ENCODE measurements at places on chromosomes 1 and 21.

- DNase-seq: no peak
- no peaks in the 10 kb centered on the region for H3K27me3 ChIP-seq
- no peak overlapping the region for H3K4me3 ChIP-seq
- H3K36me3 ChIP-seq: no peaks in the 10 kb centered on the region
These were observed 90.4 kb upstream of the DPH5 start for GRCh38 chr1:101116006-101116405.

- H3K27me3 ChIP-seq: no peaks in the 10 kb centered on the region
- no peak for DNase-seq
- no peaks in the 10 kb centered on the region for H3K4me1 ChIP-seq
- H3K36me3 ChIP-seq: no peaks in the 10 kb centered on the region
These were observed 6.1 kb upstream of the NTPCR start for GRCh38 chr1:232944347-232944746.

DNA sequence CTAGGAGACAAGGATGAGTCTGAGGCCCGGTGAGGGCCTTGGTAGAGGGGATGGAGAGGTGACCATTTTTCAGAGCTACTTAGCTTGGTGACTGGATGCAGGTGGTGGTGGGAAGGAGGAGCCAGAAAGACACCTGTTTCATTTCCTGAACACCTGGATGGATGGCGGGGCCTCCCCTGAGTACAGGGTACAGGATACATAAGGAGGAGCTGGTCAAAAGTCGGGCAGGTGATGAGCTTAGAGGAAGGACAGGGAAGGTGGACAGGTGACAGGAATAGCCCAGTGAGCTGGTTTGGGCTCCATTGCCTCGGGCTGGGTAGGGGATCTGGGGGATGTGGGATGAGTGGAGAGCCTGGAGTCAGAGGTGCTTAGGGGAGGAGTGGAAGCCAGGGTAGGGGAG is 6.3 kb downstream of the FAAH start:
- no peaks in the 10 kb centered on the region for H3K36me3 ChIP-seq
- peaks cover 28% of the 10 kb centered on the region for H3K4me1 ChIP-seq
- H3K27ac ChIP-seq: peak overlapping the region; percentile 7
- no peak overlapping the region for H3K4me3 ChIP-seq

DNA sequence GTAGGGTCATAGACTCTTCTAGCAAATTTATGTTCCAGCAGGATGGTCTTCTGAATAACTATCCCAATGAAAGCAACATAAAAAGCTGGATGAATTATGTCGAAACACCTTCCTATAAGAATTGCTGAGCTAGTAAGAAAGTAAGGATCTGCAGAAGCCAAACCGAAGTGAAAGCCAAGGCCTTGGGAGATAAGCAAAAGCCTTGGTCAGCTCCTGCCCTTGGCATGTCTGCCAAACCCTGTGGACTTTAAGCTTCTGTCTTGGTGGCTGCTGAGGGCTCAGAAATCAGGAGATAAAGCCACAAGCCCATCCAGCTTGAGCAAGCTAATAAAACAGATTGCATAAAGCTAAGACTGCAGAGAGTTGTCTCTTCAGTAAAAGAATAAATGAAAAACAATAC is 81.2 kb upstream of the KCND3 start:
- no peak overlapping the region for H3K4me3 ChIP-seq
- no peak for DNase-seq
- no peaks in the 10 kb centered on the region for H3K4me1 ChIP-seq
- H3K27me3 ChIP-seq: no peaks in the 10 kb centered on the region
- no peak overlapping the region for H3K27ac ChIP-seq

GRCh38 chr1:245550720-245551043 is 395.9 kb downstream of the KIF26B start:
- H3K36me3 ChIP-seq: no peaks in the 10 kb centered on the region
- DNase-seq: peak; percentile 38
- H3K4me3 ChIP-seq: no peak overlapping the region
- peak overlapping the region; percentile 57 for H3K27ac ChIP-seq
- no peaks in the 10 kb centered on the region for H3K4me1 ChIP-seq
- H3K27me3 ChIP-seq: no peaks in the 10 kb centered on the region

- no peaks in the 10 kb centered on the region for H3K36me3 ChIP-seq
- peaks cover 18% of the 10 kb centered on the region for H3K4me1 ChIP-seq
- H3K27me3 ChIP-seq: peaks cover 3% of the 10 kb centered on the region
- DNase-seq: no peak
- no peak overlapping the region for H3K4me3 ChIP-seq
These were observed 164.3 kb upstream of the RAB4A start for GRCh38 chr1:229106526-229107125.

DNA sequence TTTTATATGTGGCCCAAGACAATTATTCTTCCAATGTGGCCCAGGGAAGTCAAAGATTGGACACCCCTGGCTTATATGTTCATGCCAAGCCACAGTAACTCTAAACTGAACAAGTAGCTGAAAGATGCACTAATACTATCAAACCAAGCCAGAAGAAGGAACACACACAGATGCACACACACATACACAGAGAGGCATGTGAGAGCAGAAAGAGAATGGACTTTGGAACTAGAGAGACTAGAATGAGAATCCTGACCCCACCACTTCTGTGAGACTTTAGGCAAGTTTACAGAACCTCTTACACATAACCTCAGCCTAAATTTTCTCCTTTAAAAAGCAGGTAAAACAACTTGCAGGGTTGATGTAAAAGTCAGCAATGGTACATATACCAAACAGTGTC is 11.2 kb upstream of the TMEM81 start:
- no peak overlapping the region for H3K4me3 ChIP-seq
- H3K4me1 ChIP-seq: no peaks in the 10 kb centered on the region
- no peak overlapping the region for H3K27ac ChIP-seq
- no peaks in the 10 kb centered on the region for H3K27me3 ChIP-seq

DNA sequence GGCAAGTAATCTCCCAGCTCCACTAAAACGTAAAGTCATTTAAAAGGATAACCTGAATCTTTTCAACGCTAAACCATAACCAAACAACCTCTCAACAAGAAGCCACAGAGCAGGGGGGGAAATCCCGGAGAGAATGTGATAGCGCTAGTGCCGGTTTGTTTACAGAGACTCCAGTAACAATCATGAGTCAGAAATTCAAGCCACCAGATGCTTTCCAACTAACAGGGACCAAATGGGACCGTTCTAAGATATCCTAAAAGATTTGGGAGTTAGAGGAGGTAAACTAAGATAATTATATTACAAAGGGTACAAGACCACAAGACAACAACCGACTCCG is 825 bp downstream of the DCAF8 start:
- peak overlapping the region; percentile 93 for H3K27ac ChIP-seq
- no peaks in the 10 kb centered on the region for H3K36me3 ChIP-seq
- H3K27me3 ChIP-seq: no peaks in the 10 kb centered on the region
- DNase-seq: peak; percentile 80
- peak overlapping the region; percentile 67 for H3K4me3 ChIP-seq

DNA sequence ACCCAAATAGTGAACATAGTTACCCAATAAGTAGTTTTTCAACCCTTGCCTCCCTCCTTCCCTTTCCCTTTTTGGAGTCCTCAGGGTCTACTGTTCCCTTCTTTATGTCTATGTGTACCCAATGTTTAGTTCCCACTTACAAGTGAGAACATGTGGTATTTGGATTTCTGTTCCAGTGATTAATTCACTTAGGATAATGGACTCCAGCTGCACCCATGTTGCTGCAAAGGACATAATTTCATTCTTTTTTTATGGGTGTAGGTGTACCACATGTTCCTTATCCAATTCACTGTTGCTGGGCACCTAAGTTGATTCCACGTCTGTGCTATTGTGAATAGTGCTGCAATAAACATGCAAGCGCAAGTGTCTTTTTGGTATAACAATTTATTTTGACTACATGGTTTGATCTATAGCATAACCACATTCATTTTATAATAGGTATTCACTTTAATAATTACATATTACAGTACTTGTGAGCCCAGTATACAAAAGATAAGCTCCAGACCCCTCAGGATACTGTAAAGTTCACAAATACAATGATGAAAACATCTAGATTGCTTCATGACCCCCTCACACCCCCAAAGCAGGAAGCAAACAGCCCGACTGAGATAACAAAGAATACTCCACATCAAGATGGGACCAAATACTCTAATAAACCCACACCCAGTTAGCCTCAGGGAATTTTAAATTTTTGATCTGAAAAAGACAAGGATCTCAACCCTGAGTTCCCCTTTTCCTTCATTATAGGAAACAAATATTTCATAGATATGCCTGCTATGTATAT is 45.3 kb downstream of the PUM1 start:
- H3K27me3 ChIP-seq: no peaks in the 10 kb centered on the region
- H3K36me3 ChIP-seq: peaks cover 3% of the 10 kb centered on the region
- H3K4me3 ChIP-seq: no peak overlapping the region
- H3K27ac ChIP-seq: no peak overlapping the region
- no peaks in the 10 kb centered on the region for H3K4me1 ChIP-seq

Measured in muscle of leg (tissue), 16 donors.